ENCODE measurements at places on chromosomes 2 and 18.

GRCh38 chr18:29560270-29560669 lies 1383.3 kb upstream of the CDH2 start:
- no peak for DNase-seq

DNA sequence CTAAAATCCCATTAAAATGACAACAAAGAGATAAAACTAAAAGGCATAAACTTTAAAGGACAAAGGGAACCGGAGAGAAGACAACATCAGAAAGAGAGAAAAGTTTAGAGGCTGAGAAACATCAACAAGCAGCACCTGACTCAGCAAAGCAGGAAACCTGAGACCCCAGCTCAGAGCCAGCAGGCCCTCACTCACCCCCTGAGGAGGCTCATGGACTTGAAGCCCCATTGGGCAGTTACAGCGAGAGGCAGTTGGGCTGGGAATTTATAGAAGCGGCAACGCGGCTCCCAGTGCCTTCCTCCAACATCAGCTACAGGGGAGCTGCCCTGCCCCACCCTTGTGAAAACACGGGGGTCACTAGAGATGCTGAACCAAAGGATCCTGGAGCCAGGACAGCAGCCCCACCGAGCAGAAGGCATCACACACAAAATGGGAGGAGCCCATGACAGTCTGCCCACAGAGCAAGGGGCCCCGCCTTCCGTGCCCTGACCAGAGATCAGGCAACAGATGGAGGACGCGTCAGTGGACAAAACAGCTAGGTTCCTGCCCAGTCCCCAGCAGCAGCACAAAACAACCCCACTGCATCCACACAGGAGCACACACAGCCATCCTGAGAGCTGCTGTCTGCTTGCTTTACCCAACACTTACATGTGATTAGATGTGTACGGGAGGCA lies 52.7 kb downstream of the CMPK2 start:
- DNase-seq = no peak

- no peak for DNase-seq
Observed at GRCh38 chr18:77645170-77645872, 395.7 kb downstream of the GALR1 start.

DNA sequence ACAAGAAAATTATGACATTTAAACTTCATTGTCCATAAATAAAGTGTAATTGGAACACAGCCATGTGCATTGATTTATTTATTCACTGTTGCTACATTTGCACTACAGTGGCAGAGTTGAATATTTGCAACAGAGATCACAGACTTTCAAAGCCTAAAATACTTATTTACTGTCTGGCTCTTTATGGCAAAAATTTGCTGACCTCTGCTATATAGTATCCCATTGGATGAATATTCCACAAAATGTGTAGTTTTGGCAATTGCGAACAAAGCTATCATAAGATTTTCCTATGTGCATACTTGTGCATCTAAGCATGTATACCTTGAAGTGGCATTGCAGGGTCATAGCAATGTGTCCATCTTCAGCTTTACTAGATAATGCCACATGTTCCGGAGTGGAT lies 32.1 kb downstream of the CCDC85A start:
- no peak for DNase-seq

GRCh38 chr2:63642946-63643345 lies 54.2 kb downstream of the MDH1 start:
- no peak for DNase-seq

DNA sequence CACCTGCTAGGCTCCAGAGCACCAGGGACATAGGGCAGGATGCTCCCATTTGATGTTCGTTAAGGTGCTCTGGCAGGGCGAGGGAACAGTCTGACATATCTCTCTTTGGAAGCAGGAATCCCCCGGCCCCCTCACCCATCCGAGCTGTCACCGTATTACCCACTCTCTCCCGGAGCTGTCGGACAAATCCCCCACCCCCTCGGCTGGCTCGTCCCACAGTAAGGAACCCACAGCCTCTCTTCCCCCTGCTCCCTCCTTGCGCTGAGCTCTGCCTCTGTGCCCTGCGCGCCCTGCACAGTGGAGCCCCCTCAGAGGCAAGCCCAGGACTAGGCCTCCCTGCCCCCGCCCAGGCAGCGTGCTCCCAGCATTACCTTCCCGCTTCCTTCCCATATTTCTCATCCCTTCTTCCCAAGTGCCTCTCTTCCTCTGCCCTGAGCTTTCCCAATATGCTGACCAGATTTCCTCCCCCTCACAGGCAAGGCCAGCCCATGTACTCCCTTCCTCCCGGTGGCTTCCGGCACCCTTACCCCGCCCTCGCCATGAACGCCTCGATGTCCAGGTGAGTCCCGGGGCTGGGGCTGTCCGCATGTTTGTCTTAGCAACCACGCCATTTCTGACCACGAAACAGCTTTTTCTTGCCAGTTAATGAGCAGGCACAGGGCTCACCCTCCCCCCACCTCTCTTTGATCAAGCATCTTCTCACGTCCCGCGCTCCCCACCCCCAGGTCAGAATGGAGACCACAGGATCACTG lies 23.8 kb downstream of the TGOLN2 start:
- no peak for DNase-seq

- no peak for DNase-seq
Observed at GRCh38 chr18:58937887-58938267, 73.2 kb downstream of the ZNF532 start.

DNA sequence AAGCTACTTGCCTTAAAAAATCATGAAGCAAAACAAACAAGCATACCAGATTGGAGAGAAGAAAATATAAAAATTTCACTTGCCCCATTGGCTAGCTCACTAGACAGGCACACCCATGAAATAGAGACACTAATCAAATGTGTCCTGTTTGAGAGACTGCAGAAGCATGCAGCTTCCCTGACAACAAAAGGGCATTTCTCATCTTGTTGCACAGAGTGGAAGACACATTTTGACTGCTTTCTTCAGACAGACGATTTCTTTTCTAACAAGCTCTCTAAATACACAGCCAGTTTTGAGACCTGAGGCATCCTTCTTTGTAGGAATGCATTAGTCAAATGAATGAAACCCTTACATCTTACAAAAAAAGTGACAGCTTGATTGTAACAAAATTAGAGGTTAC lies 1558.6 kb upstream of the NXPH2 start:
- DNase-seq = no peak

Data from stimulated activated CD8-positive, alpha-beta memory T cell treated with anti-CD3 and anti-CD28 coated beads, Interleukin-2, amount 100 ng/mL, for 48 hours (primary cell).